ENCODE measurements at places on chromosomes 4 and X.

GRCh38 chr4:11424000-11424399, 4.7 kb downstream of the HS3ST1 start:
- DNase-seq = no peak

GRCh38 chr4:123218981-123219380, 177.6 kb upstream of the SPRY1 start:
- no peak for DNase-seq

GRCh38 chrX:74523224-74523623, 91.2 kb downstream of the RLIM start:
- DNase-seq = no peak

DNA sequence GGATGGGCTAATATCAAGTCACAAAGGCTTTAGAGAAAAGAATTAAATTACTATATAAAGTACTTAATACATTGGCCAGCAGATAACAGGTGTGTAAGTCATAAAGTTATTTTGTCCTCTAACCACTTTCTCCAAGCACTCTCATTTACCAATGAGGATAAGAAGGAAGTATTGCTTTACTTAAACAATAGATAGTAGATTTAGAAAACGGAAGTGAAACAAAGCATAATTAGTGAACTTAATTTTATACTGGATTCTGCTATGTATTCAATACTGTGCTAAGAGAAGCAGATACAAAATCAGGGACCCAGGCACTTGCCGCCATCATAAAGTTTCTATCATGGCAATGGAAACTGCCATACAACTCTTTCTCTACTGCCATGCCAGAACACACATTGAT, 24.0 kb downstream of the AFM start:
- DNase-seq = no peak

DNA sequence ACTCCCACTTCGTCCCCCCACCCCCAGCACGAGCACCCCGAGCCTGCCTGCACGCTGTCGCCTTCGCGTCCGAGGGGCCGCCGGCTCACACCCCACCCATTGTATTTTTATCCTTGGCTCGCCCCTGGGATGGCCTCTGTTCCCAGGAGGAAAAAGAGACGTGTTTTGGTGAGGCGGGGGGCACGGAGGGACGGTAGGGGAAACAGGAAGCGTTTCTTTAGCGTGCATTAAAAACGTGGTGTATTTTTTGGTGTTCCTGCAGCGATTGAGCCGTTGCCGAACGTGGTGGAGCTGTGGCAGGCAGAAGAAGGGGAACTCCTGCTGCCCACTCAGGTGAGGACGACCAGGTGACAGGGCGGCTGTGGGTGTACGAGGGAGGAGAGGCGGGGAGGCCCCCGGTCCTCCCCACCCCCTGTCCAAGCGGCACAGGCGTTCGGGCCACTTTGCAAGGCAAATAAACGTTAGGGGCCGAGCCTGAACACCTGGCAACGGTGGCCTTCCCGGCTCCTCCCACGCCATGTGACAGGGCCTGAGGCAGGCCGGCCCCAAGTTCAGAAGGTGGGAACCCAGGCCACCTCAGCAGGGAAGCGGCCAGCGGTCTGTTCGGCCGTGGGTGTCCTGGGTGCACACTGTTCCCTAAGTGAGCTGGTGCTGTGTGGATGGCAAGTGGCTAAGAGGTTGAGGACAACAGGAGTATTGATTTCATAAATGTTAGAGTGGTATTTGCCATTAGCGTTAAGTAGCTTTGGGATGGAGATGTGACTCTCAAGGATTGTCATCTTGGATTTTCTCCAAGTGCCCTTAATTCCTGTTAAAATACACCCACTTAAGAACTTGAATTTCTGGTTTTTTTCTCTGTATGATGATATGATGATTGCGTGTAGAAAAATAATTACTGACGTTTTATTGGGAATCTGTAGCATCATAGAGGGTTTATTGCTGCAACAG, 1.1 kb downstream of the TMEM131L start:
- DNase-seq = peak; percentile 63

Data from D341Med (cell line).